ENCODE measurements at places on chromosomes 6 and 20.

- peak; percentile 89 for DNase-seq
These were observed at the start of gene PMEPA1 for GRCh38 chr20:57709823-57710799. Gene PMEPA1 (minus strand): TSS chr20:57710015. CDS start chr20:57709582, 433 bp downstream.

GRCh38 chr6:35894776-35895175 is 26.1 kb downstream of the SRPK1 start:
- DNase-seq: no peak

DNA sequence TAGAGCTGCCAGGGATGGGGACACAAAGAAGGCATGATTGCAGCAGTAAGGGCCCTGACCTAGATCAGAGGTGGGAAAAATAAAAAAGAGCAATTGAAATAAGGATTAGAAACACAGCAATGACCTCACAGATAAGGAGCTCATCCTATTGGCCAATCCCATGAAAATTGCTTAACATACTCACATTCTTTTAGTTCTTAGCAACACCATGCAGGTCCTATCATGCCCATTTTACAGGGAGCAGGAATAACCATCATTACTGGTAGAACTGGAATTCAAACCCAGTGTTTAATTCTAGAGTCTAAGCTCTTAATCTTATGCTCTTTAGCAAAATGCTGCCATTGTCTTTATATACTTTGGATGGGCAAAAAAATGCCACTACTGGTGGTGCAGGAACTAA is 267.7 kb downstream of the RNF144B start:
- DNase-seq: no peak

- DNase-seq: no peak
These were observed 30.9 kb upstream of the ASXL1 start for GRCh38 chr20:32327087-32327681.

- no peak for DNase-seq
These were observed at the start of gene THBS2 for GRCh38 chr6:169253337-169254238. Gene THBS2 (minus strand): TSS chr6:169253846. CDS start chr6:169250784, 3,062 bp downstream.

DNA sequence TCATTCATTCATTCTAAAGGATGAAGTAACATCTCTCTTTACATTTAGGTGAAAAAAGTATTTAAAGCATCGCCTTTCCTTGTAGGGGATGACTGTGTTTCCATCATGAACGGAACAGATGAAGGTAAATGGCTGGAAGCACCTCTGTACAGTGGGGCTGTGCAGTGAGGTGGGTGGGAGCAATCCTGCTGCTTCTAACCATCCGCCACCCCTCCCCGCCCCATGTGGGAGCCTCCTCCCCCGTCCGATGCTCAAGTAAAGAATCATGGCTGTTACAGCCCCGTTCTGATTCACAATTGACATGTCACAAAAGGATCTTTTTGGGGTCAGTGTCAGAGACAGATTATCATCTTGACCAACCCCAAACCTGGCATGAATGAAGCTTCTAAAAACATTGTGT is 19.3 kb downstream of the ENTPD6 start:
- no peak for DNase-seq

GRCh38 chr6:155117256-155117655 is 122.1 kb downstream of the TIAM2 start:
- DNase-seq: no peak

DNA sequence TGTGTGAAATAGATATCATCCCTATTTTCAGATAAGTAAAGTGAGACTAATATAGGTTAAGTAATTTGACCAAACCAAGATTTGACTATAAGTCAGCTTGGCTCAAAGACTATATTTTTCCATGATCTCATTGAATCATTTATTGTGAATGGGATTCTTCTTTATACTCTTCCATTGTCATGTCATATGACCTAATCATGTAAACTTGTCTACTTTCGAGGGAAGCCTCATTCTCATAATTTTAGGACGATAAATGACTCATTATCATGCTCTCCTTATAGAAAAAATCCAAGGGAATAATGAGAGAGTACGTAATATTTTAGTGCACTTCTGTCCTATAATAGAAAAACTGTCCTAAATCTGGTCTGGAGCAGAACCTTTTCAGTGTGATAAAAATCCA is 40.9 kb upstream of the CCN6 start:
- no peak for DNase-seq

DNA sequence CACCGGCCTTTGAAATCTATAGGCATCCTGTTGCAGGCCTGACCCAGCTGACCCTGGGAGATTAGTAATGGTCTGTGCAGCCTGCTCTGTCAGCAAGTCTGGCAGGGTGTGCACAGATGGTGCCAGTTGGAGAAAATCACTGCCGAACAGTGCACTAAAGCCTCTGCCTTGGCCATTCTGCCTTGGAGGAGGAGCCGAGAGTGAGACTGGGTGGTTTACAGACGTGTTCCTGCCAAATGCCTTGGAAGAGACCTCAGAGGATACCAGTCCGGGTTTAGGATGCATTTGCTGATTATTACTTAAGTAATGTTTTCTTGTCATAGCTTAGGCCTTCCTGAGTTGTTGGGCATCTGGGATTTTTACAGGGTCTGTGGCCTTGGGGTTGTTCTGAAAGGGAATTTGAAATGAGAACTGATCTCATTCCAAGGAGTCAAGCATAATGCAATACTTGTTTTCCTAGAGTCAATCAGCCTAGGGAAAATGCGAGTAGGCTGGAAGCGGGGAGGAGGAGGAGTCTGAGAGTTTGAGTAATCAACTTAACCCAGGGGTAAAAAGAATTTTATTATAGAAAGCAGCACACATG is 292.1 kb downstream of the SOX4 start:
- DNase-seq: no peak

DNA sequence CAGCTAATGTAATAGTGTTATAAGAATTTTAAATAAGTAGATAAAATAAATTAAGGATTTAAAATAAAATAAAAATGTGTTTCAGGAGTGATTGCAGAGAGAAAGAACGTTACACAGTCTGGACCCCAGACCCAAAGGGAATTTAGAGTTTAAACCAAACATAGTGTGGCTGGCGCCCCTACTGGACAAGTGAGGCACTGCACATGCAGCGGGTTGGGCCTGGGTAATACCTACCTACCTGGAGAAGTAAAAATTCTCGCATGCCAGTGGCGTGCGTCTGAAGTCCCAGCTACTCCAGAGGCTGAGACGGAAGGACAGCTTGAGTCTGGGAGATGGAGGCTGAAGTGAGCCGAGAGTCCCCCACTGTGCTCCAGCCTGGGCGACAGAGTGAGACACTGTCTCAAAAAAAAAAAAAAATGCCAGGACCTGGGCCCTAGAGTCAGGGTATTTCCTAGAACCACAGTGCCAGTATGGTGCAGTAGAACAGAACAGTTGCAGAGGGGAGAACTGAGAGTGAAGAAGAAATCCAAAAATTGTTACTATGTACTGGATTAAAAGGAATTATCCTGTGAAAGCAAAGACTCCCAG is 71.4 kb upstream of the TCF21 start:
- peak; percentile 68 for DNase-seq

- DNase-seq: no peak
These were observed 78.9 kb downstream of the CRYBG1 start for GRCh38 chr6:106439459-106439858.

- DNase-seq: no peak
These were observed 122.5 kb downstream of the CARMIL1 start for GRCh38 chr6:25401711-25402110.
